ENCODE measurements at places on chromosomes 5 and 9.
A peak's percentile ranks its signal among the peaks of the same experiment; 100 is the strongest.

- no peak for DNase-seq
- no peak overlapping the region for H3K4me3 ChIP-seq
- H3K27ac ChIP-seq = no peak overlapping the region
- no peaks in the 10 kb centered on the region for H3K36me3 ChIP-seq
- H3K4me1 ChIP-seq = no peaks in the 10 kb centered on the region
These were observed 601.5 kb downstream of the ANXA1 start for GRCh38 chr9:73753171-73753570.

GRCh38 chr5:63961598-63962161 is 565 bp downstream of the HTR1A start:
- no peaks in the 10 kb centered on the region for H3K4me1 ChIP-seq
- no peak overlapping the region for H3K4me3 ChIP-seq
- no peaks in the 10 kb centered on the region for H3K36me3 ChIP-seq

- no peaks in the 10 kb centered on the region for H3K36me3 ChIP-seq
- no peak overlapping the region for H3K27ac ChIP-seq
- no peak overlapping the region for H3K4me3 ChIP-seq
These were observed 28.3 kb downstream of the RAI14 start for GRCh38 chr5:34684281-34684979.

DNA sequence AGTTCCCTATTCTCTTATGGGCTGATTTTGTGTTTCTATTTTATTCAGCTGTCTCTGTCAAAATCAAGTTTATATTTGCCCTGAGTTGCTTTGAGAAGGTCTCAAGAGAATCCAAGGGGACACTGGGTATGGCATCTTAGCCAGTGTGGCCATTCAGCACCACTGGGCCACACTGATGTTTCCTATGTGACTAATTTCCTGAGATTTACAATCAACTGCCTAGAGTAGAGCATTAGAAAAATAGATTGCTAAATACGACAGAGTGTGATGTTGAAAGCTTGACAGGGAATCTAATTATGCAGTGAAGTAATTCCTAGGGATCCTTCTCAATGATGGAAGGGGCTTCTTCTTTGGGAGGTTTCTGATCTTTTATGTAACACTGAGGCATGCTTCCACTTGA is 141.7 kb downstream of the SV2C start:
- H3K27me3 ChIP-seq = no peaks in the 10 kb centered on the region
- no peak overlapping the region for H3K4me3 ChIP-seq
- no peaks in the 10 kb centered on the region for H3K36me3 ChIP-seq
- no peak for DNase-seq
- no peak overlapping the region for H3K27ac ChIP-seq
- no peaks in the 10 kb centered on the region for H3K4me1 ChIP-seq

DNA sequence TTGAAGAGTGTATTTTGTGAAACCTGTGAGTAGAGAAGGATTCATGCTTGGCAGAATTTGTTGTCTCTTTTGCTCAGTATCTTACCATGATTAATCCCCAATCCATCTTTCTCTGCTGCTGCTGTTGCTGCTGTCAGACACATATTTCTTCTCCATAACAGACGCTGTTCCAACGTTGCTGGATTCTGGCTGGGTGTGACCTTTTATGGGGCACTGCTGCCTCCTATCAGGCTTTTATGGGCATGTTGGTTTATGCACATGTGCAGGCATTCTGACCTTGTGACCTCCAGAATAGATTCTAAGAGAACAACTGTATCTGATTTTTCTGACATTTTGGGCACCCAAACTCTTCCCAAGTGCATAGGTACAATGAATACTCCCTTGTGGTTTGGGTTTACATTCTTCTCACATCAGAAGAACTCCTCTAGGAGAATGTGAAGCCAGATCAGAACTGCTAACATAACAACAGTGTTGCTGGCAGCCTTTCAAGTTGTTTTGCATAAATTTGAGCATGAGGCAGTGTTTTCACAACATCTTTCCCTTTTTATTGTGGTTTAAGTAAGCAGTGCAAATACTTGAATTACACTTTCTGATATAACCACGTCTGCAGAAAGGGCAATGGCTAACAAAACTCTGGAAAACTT is 9.2 kb upstream of the ISL1 start:
- DNase-seq = no peak
- no peak overlapping the region for H3K27ac ChIP-seq
- no peak overlapping the region for H3K4me3 ChIP-seq
- peaks cover 10% of the 10 kb centered on the region for H3K4me1 ChIP-seq

DNA sequence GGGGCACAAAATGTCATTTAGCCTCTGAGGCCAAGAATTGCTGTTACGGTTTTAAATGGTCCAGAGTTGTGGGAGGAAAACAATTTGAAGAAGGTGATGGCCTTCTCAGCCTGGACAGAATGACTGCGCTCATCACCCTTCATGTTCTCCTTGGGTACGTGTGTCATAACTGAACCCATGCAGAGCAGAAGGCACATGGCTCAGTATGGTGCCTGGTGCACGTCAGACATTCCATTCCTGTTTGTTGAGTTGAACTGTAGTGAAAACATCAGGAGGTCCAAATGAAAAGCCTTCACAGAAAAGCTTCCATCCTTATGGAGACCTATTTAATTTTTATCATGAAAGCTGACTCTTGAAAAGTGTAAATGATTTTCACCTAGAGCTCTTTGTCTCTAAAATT is 133.2 kb downstream of the CFAP90 start:
- no peak for DNase-seq
- H3K27ac ChIP-seq = no peak overlapping the region

GRCh38 chr5:148910686-148911361 is 84.4 kb downstream of the ADRB2 start:
- peak; percentile 73 for DNase-seq
- no peaks in the 10 kb centered on the region for H3K27me3 ChIP-seq
- H3K4me3 ChIP-seq = no peak overlapping the region

DNA sequence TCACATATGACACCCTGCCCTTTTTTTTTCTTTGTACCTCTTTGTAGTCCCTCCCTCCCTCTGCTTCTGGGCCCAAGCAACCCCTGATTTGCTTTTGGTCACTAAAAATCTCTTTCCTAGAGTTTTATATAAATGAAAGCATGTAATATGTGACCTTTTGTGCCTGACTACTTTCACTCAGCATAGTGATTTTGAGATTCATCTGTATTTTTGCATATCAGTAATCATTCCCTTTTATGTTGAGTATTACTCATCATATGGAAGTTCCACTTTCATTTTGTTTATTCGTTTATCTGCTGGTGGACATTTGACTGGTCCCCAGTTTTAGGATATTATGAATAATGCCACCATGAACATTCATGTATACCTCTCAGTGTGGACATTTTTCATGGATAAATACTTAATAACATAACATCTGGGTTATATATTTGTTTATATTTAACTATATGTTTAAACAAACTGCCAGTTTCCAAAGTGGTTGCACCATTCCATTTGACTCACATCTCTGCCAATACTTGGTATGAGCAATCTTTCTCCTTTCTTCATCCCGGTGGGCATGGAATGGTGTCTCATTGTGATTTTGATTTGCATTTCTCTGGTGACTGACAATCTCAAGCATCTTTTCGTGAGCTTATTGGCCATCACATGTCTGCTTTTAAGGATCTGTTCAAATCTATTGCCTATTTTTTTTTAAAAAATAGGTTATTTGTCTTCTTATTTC is 115.7 kb upstream of the S1PR3 start:
- no peak overlapping the region for H3K4me3 ChIP-seq
- H3K27me3 ChIP-seq = no peaks in the 10 kb centered on the region
- no peak overlapping the region for H3K27ac ChIP-seq
- no peaks in the 10 kb centered on the region for H3K36me3 ChIP-seq
- no peaks in the 10 kb centered on the region for H3K4me1 ChIP-seq

GRCh38 chr5:84255315-84255714 is 129.4 kb downstream of the EDIL3 start:
- H3K4me1 ChIP-seq = no peaks in the 10 kb centered on the region
- no peaks in the 10 kb centered on the region for H3K36me3 ChIP-seq
- DNase-seq = no peak
- H3K27ac ChIP-seq = no peak overlapping the region
- H3K27me3 ChIP-seq = no peaks in the 10 kb centered on the region
- no peak overlapping the region for H3K4me3 ChIP-seq

Measured in suprapubic skin (tissue), 4 donors.